ENCODE measurements at places on chromosomes 4 and X. TPM values are rescaled to one million over a fixed set of nuclear protein-coding genes. Genes with fewer than 3 reads are reported as not detected.
A peak's percentile ranks its signal among the peaks of the same experiment; 100 is the strongest.

DNA sequence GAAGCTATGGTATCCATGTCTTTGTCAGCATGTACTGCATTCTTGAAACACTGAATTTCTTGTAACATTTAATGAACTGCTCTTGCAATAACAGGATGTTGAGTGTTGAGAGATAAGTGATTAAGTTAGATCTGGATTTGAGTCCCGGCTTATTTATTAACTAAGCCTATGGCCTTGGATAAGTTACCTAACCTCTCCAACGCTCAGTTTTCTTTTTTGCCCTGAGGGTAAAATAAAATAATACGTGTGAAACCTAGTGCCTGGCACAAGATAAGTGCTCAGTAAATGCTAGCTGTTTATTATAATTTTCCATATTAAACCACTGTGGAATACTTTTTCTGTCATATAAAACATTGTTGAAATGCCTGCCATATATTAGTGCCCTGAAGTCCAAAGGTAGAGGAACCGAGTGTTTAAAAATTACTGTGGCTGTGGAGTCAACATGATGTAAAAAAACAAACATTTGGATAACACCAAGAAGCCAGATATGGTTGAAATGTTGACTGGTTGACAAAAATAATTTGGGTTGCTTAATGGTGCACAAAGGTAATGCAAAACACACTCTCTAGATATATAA, 58.6 kb upstream of the ALB start:
- no peak overlapping the region for H3K27ac ChIP-seq
- H3K36me3 ChIP-seq: no peaks in the 10 kb centered on the region
- H3K4me3 ChIP-seq: no peak overlapping the region
- no peak for DNase-seq
- H3K27me3 ChIP-seq: no peaks in the 10 kb centered on the region
- peaks cover 14% of the 10 kb centered on the region for H3K4me1 ChIP-seq

DNA sequence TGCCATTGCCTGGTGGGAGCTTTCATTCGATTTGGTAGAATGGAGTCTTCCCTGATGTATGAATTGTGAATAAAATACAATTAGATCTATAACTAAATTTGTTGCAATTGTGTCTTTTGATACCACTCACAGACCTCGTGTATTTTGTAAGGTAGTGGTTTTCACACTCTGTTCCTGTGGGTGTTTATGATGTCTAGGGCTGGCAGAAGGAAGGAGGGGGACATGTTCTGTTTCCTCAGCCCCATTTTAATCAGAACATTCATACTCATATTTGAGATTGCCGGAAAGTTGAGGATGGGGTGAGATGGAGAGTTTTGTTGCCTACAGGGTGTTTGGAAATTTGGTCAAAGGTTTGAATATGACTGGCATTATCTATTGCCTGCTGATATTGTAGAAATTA, 42.9 kb downstream of the PTTG2 start:
- no peak for DNase-seq
- no peaks in the 10 kb centered on the region for H3K36me3 ChIP-seq
- peaks cover 2% of the 10 kb centered on the region for H3K27me3 ChIP-seq
- H3K27ac ChIP-seq: no peak overlapping the region

- no peaks in the 10 kb centered on the region for H3K4me1 ChIP-seq
- H3K27ac ChIP-seq: no peak overlapping the region
Observed at GRCh38 chr4:113998531-113998930, 19.1 kb upstream of the ARSJ start.

Gene ZFP42
- total RNA-seq: 17.4 TPM

GRCh38 chr4:183852910-183853547, 52.1 kb upstream of the STOX2 start:
- peaks cover 8% of the 10 kb centered on the region for H3K4me1 ChIP-seq
- no peak overlapping the region for H3K4me3 ChIP-seq
- no peaks in the 10 kb centered on the region for H3K27me3 ChIP-seq
- peaks cover 9% of the 10 kb centered on the region for H3K36me3 ChIP-seq
- no peak for DNase-seq

DNA sequence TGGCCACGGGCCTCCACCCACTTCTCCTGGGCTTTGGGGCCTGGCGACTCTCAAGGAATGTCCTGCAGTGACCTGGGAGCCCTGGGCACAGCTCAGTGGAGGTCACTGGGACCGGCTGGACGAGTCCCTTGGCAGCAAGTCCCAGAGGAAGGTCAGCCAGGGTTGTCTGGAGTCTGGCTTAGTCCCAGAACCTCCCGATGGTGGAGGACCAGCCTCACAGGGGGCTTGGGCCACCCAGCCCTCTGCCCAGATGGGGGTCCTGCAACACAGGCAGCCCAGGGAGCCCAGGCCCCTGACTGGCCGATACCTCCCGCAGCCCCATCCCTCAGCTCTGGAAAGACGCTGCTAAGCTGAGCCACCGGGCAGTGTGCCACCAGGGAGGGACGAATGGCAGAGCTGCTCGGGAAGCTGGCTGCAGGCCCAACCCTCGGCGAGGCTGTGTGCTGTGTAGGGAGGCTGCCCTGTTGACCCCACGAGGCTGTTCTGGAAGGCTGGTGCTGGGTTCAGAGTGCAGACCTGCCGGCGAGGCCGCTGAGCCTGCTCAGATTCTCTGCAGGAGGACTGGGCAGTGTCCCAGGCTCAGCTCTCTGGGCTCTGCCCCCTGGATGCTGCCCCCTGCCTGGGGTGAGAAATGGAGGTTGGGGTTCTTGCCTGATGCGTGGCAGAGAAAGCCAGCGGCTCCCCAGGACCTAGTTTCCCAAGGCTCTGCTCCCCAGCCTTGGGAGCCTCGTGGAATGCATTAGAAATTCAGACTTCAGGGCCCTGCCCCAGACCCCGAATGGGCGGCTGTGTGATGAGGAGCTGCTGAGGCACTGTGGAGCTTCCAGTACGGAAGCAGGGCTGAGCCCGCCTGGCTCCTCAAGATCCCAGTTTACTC, 61.7 kb downstream of the ADRA2C start:
- no peak for DNase-seq
- no peak overlapping the region for H3K27ac ChIP-seq
- peaks cover 2% of the 10 kb centered on the region for H3K4me1 ChIP-seq

- DNase-seq: no peak
- no peak overlapping the region for H3K27ac ChIP-seq
- H3K27me3 ChIP-seq: no peaks in the 10 kb centered on the region
- no peaks in the 10 kb centered on the region for H3K36me3 ChIP-seq
Observed at GRCh38 chr4:181684310-181684709, 558.9 kb upstream of the TENM3 start.

GRCh38 chrX:21657318-21658151, 595 bp downstream of the KLHL34 start:
- H3K4me3 ChIP-seq: no peak overlapping the region
- no peak overlapping the region for H3K27ac ChIP-seq
- peaks cover 5% of the 10 kb centered on the region for H3K27me3 ChIP-seq
- H3K4me1 ChIP-seq: no peaks in the 10 kb centered on the region
- no peaks in the 10 kb centered on the region for H3K36me3 ChIP-seq

- H3K27ac ChIP-seq: no peak overlapping the region
- H3K36me3 ChIP-seq: no peaks in the 10 kb centered on the region
- peak; percentile 28 for DNase-seq
- no peaks in the 10 kb centered on the region for H3K27me3 ChIP-seq
- H3K4me1 ChIP-seq: no peaks in the 10 kb centered on the region
Observed at GRCh38 chrX:153766098-153766817, 2.2 kb downstream of the PLXNB3 start.

- H3K36me3 ChIP-seq: peaks cover 23% of the 10 kb centered on the region
- no peaks in the 10 kb centered on the region for H3K27me3 ChIP-seq
- no peak overlapping the region for H3K27ac ChIP-seq
- H3K4me1 ChIP-seq: peaks cover 9% of the 10 kb centered on the region
Observed at GRCh38 chrX:2340991-2341390, 159.8 kb downstream of the DHRSX start.

DNA sequence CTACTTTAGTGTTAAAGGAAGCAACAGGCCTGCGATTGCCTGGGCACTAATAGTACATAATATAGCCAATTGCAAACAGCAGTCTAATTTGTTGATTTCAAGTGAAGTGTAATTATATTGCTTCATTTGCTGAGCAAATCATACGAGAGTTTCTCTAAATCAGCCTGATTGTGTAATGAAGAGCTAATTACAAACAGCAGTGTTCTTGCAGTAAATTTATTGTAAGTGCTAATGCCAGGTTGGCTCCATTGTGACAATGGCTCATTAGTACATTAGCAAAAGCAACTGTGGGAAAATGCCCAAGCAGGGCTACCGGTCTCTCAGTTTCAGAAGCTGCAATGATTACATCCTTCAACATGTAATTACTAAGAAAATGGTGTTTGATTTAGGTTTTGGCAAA, 591.5 kb downstream of the GALNTL6 start:
- DNase-seq: no peak
- no peak overlapping the region for H3K27ac ChIP-seq
- no peak overlapping the region for H3K4me3 ChIP-seq
- no peaks in the 10 kb centered on the region for H3K36me3 ChIP-seq
- peaks cover 3% of the 10 kb centered on the region for H3K4me1 ChIP-seq
- H3K27me3 ChIP-seq: no peaks in the 10 kb centered on the region

- H3K4me3 ChIP-seq: no peak overlapping the region
- no peak for DNase-seq
- H3K27me3 ChIP-seq: no peaks in the 10 kb centered on the region
Observed at GRCh38 chrX:16156692-16157331, 10.5 kb upstream of the MAGEB17 start.

Gene PITX2
- total RNA-seq: 1.3 TPM

Gene C4orf51
- total RNA-seq: not detected

Gene CFAP47
- 0.17 TPM for total RNA-seq

DNA sequence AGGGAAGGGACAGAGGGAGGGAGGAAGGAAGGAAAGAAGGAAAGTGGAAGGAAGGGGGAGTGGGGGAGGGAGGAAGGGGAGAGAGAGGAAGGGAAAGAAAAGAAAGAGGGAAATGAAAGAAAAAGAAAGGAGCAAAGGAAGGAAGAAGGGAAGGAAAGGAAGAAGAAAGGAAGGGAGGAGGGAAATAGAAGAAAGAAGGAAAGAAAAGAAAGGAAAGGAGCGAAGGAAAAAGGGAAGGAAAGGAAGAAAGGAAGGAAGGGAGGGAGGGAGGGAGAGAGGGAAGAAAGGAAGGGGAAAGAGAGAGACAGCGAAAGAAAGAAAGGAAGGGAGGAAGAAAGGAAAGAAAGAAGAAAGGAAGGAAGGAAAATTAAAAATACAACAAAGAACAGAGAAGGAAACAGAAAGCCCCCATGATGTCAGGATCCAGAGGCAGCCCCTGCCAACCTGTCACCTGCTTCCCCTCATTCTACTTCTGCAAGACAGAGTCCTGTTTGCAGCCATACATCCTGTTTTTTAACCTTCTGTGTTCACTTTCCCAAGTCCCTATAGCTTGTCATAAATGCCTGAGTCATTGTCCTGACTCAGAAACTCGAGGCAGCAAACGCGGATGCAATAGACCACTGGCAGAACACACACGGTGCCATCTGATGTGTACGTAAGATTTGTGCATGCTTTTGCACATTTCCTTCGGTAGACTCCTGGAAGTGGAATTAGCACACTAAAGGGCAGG, 77.0 kb upstream of the C4orf50 start:
- no peak for DNase-seq
- H3K36me3 ChIP-seq: no peaks in the 10 kb centered on the region
- H3K27ac ChIP-seq: no peak overlapping the region
- H3K4me3 ChIP-seq: no peak overlapping the region
- H3K4me1 ChIP-seq: no peaks in the 10 kb centered on the region

All from glutamatergic neuron (in vitro differentiated cells).